ENCODE measurements at places on chromosomes 13 and 19.

- no peak for DNase-seq
Measured at GRCh38 chr13:32159137-32159869, 127.7 kb downstream of the FRY start.

DNA sequence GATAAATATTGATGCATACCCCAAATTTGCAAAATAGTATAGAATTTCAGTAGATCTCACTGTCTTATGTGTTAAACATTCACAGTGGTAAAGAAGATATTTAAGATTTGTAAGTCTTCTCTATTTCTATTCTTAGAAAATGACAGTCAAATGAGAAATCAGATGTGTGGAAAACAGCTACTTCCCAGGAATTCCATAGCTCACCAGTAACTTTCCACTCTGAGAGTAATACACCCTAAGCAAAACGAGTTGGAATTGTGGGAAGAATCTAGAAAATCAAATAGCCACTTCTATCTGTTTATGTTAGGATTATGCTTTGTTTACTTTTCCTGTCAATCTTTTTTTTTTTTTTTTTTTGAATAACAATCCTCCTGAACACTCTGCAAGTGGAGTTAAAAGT is 69.1 kb downstream of the FLT1 start:
- no peak for DNase-seq

GRCh38 chr13:37641391-37641790 is 42.8 kb upstream of the POSTN start:
- no peak for DNase-seq

DNA sequence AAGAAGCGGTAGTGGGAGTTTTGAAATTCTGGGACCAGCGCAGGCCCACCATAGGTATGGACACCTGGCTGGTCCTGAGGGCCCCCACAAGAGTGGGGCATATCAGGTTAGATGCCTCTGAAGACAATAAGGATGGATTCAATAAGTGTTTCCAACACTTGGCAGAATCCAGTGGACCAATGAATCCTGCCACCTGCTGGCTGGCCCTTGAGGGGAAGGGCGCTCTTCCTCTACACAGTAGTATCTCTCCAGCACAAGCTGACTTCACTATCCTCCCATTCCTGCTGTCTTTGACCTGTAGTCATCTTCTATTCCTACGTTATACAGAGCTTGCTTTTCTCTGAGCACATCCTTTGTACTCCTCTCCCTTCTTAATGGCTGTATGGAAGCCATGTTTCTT is 199.7 kb upstream of the TSHZ3 start:
- DNase-seq = no peak

- DNase-seq = no peak
Measured at GRCh38 chr13:83024955-83025594, 857.2 kb downstream of the SLITRK1 start.

GRCh38 chr19:11814700-11815035 is 595 bp downstream of the ZNF440 start:
- DNase-seq = peak; percentile 7

GRCh38 chr19:56933014-56933705 is 92.6 kb upstream of the PEG3 start:
- DNase-seq = no peak

DNA sequence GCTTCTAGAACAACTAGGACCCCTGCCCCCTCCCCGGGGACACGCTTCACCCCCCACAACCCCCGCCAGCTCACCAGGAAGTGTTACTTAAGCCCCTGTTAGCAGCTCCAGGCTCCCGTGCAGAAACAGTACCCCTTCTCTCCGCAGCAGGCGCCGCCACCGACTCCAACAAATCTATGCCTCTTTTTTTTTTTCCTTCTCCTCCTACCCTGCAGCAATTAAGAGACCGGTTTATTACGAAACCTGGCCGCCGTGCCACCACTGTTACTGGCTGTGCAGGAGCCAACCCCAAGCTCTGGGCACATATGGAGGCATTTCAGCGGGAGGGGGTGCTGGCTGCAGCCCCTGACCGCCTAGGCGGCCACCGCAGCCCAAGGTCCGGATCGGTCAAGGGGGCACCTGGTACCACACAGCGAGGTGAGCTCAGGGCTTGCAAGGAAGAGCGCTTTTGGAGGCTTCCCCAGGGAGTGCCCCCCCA is 2.4 kb downstream of the GADD45B start:
- peak; percentile 85 for DNase-seq

GRCh38 chr13:76873445-76873844 is 12.8 kb downstream of the KCTD12 start:
- no peak for DNase-seq

- DNase-seq = no peak
Measured at GRCh38 chr13:99527301-99527700, 26.0 kb downstream of the TM9SF2 start.

DNA sequence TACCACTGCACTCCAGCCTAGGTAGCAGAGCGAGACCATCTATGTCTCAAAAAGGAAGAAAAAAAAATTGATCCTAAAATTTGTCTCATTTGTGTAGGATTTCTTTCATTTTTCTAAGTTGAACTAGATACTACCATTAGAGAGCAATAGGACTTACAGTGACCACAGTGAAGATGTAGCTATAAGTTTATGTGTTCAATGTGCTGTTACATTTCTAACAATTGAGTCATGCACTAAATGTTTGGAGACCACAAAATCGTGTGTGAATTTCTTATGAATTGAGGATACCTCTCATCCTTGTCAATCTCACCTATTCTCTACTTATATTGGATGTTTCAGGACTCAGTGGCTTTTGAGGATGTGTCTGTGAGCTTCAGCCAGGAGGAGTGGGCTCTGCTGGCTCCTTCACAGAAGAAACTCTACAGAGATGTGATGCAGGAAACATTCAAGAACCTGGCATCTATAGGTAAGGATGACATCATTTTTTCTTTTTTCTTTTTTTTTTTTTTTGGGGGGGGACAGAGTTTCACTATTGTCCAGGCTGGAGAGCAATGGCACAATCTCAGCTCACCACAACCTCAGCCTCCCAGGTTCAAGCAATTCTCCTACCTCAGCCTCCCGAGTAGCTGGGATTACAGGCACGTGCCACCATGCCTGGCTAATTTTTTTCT is 12.8 kb downstream of the ZNF791 start:
- DNase-seq = no peak

DNA sequence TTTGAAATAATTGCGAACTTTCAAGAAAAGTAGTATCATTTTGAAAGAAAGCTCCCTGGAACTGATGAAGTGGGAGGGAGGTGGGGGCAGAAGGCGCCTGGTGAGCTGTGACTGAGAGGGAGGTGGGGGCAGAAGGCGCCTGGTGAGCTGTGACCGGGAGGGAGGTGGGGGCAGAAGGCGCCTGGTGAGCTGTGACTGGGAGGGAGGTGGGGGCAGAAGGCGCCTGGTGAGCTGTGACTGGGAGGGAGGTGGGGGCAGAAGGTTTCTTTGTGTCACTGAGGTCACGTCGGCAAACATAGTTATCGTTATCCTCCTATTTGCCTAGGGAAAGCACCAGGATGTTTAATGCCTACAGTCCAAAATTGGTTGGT is 24.2 kb downstream of the C2CD4C start:
- no peak for DNase-seq

- no peak for DNase-seq
Measured at GRCh38 chr19:12912571-12912970, 6.5 kb downstream of the SYCE2 start.

- peak; percentile 32 for DNase-seq
Measured at GRCh38 chr13:21670006-21670882, 629 bp upstream of the FGF9 start.

GRCh38 chr13:94886191-94886590 is 173.8 kb upstream of the SOX21 start:
- no peak for DNase-seq

DNA sequence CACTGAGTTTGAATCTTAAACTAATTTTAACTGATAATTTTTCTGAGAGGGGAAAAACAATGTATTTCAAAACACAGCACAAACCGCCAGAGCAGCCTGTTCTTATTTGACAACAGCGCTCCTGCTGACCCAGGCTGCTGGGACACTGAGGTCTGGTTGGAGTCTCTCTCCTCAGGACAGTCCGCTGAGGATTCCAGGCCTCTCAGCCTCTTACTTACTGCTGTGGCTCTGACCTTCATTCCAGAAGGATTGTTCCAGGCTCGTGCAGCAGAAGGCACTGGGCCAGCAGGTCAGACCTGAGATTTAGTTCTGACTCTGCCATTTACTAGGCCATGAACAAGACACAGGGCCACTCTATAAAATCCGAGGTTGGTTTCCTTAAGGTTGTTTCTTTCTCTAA is 393.6 kb downstream of the TDRD3 start:
- no peak for DNase-seq

GRCh38 chr13:102682727-102683126 is 12.1 kb downstream of the METTL21C start:
- DNase-seq = no peak

GRCh38 chr13:109162248-109163036 is 533.0 kb downstream of the MYO16 start:
- no peak for DNase-seq

- DNase-seq = no peak
Measured at GRCh38 chr13:44333950-44334655, 39.5 kb upstream of the SERP2 start.

DNA sequence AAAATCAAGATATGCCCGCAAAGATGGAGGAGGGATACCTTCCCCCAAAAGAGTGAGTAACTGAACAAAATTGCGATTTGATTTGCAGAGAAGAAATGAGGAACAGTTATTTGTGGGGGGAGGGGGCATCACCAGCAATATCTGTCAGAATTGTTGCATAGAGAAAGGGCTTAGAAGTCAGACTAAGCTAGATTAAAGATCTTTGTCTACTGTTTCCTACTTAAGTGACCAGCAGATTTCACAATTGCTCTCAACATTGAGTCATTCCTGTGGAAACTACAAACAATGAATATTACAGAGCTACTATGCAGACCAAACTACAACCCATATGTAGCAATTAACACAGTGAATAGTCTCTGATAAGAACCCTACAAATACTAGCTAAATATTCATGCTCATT is 27.4 kb downstream of the FPR3 start:
- DNase-seq = no peak

- DNase-seq = no peak
Measured at GRCh38 chr13:50993934-50994333, 84.3 kb downstream of the RNASEH2B start.

- no peak for DNase-seq
Measured at GRCh38 chr13:28333204-28333881, 161.6 kb downstream of the FLT1 start.

GRCh38 chr13:31793246-31793645 is 53.9 kb downstream of the RXFP2 start:
- no peak for DNase-seq

- no peak for DNase-seq
Measured at GRCh38 chr13:47017476-47017875, 120.6 kb upstream of the HTR2A start.

DNA sequence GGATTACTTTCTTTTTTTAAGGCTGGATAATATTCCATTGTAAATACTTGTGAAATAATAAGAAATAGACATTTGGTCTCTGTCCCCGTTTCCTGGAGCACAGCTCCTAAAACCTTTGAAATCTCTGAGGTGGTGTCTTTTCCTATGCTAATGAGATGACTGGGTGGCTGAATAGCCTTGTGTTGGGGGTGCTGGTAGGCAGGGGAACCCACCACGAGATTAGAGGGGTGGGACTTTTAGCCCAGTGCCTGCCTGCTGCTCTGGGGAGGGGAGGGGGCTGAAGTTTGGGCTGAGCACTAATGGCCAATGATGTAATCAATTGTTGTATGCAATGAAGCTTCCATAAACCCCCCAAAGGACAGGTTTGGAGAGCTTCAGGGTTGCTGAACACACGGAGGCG is 175.7 kb downstream of the FGF9 start:
- DNase-seq = no peak

- DNase-seq = no peak
Measured at GRCh38 chr13:80591976-80592740, 251.2 kb upstream of the SPRY2 start.

DNA sequence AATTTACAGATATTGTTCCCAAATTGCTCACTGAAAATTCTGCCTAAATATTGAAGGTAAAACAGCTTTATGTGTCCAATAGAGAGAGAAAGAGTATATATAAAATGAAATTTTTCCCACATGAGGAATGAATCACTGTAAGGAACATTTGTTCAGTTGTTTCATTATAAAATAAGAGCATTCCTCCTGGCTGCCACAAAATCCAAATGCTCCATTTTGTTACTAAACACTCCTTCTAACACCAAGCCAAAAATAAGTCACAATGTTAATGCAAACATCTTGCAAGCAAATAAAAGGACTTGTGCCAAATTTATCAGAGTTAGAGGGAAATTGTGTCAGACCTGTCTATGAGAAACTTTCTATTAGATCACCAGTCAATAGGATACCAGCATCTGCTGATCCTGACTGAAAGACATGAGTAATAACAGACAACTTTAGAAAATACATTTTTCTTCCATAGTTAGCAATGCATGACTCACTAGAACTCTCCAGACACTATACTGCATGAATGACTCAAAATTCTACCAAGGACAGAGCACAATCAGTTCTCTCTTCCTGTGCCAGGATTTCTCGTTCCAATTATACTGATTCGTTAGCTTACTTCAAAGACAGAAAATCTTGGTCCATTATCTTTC is 83.5 kb upstream of the FNDC3A start:
- DNase-seq = no peak

DNA sequence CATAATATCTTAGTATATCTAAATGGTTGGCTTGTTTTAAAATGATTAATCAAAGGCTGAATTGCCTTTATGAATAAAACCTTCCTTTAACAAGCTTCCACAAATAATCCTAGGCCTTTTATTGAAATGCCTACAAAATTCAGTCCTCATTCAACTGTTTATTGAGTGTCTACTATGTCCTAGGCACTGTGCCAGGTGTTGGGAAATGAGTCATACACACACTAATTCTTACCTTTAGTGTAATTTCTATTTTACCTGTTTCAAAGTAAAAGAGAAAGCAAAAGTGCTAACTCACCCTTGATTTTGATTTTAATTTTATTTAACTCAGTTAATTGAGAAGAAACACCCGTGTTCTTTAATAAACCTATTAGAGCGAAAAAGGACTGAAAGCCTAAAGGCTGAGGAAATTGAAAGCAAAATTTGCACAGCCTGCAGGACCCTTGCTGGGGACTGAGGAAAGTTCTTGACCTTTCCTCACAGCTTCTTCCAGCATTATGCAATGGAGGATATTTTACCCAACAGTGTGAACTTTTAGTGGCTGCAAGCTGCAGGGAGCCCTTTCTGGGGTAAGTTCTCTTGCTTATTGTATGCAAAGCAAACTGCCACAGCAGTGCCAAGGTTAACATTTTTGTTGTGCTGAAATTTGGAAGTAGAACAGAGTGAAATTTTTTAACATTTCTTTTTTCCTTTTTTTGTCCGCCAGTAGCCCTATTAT is 83.1 kb downstream of the B3GLCT start:
- DNase-seq = no peak

GRCh38 chr19:31114585-31114984 is 234.7 kb downstream of the TSHZ3 start:
- DNase-seq = no peak

GRCh38 chr13:103351035-103351828 is 285.0 kb upstream of the SLC10A2 start:
- DNase-seq = no peak
